ENCODE measurements at places on chromosomes 11 and 22.
A peak's percentile ranks its signal among the peaks of the same experiment; 100 is the strongest.

- DNase-seq = no peak
Observed at GRCh38 chr11:93997741-93998140, 23.4 kb upstream of the HEPHL1 start.

- no peak for DNase-seq
Observed at GRCh38 chr11:134047586-134047999, 21.3 kb upstream of the JAM3 start.

GRCh38 chr11:44305470-44306051 lies 4.4 kb downstream of the ALX4 start:
- peak; percentile 17 for DNase-seq

DNA sequence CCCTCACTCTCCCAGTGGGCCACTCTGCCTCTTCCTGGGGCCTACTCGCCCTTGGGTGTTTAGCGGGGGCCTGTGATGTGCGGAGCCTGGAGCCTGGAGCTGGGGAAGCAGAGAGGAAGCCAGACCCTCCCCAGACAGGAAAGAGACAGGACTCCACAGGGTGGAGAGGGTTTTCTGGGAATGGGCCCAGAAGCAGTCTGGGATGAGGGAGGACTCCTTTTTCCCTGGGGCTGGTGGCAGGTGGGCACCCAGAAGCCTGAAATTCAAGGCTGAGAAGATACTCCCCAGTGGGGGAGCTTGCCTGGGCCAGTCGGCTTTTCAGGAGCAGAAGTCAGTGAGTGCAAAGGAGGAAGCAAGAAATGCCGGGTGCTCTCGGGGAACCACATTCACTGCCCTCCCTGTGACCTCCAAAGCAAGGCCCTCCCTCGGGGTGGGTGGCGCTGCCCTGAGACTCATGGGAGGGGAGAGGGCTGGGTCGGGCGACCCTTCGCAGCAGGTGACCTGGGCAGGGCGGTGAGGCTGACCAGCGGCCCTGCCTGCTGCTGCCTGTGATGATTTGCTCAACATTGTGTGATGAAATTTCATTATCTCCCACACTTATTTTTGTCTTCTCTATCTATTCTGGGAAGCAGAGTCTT lies 1377.4 kb downstream of the BRD1 start:
- DNase-seq = no peak

- no peak for DNase-seq
Observed at GRCh38 chr22:41096841-41097240, 4.4 kb downstream of the EP300 start.

DNA sequence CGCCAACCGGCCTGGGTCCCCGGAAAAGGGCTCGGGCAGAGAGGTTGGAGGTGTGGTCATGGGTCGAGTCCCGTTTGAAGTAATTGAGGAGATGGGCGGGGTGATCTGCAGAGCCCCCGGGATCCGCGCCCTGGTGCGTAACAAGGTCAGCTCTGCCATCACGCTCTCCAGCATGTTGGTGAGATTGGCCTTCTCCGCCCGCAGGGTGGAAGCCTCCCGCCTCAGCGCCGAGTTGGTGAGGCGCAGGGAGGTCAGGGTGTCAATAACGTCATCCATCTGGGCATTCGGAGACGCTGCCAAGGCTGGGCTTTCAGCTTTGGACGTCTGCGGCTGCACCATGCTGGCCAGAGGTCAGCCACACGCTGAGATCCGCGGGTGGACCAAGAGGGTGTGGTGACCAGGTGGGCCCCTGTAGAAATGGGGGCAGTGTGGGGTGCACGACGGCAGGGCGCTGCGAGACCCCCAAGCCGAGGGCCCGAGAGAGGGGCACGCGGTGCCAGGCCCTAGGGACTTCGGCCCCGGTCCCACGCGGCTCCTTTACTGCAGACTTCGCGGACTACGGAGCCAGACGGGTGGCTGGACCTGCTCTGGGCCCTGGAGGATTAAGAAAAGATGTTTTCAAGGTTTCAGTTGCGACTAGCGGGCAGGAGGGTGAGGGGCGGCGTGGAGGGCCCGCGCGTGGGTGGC lies 672 bp downstream of the RTL6 start:
- DNase-seq = no peak

GRCh38 chr11:124041254-124041653 lies at the start of gene OR10G7:
OR10G7 (minus strand) TSS chr11:124041325; CDS start chr11:124039001, 2,324 bp downstream.
- DNase-seq = no peak

GRCh38 chr11:117933930-117934329 lies 4.7 kb upstream of the TMPRSS13 start:
- no peak for DNase-seq

GRCh38 chr22:41480397-41480735 lies 11.4 kb downstream of the ACO2 start:
- no peak for DNase-seq

DNA sequence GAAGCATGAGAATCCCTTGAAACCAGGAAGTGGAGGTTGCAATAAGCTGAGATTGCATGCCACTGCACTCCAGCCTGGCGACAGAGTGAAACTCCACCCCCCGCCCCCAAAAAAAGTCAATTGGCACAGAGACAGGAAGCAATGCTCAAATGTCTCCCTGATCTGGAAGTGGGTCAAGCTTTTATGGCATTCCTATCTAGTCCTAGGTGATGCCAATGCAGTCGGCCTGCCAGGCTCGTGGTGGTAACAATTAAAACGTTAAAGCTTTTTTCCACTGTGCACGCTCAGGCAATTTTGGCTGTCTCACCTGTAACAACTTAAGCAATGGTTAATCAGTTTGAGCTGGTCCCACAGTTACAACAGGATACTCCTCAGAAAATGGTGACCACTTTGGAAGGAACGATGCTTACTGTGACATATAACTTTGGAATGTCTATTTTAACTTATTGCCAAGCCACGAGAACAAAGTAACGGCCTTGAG lies 18.9 kb upstream of the PISD start:
- DNase-seq = no peak

DNA sequence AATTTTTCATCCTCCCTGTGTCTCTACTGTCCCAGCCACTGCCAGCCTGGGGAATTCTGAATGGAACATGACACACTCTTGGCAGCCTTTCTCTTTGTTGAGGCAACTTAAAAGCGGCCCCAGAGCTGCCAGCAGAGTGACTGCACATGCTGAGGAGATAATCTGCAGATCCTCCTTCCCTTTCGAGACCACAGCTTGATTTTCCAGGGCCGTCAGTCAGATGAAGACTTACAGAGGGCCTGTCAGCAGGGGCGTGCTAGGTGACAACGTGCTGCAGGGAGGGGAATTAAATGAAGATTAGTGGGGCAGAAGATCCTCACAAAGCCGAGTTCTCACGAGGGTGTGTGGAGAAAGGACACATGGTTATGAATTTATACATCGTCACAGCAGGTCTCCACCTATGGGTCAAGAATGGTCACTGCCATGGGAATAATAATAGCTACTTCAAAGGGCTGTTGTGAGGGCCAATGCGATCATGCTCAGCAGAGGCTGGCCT lies 193.5 kb upstream of the PITPNB start:
- peak; percentile 38 for DNase-seq

GRCh38 chr11:34068111-34068510 lies 16.6 kb downstream of the CAPRIN1 start:
- peak; percentile 30 for DNase-seq

GRCh38 chr11:67652965-67653845 lies 2.7 kb upstream of the ACY3 start:
- no peak for DNase-seq

- DNase-seq = no peak
Observed at GRCh38 chr22:27654546-27655445, 146.8 kb downstream of the MN1 start.

GRCh38 chr22:45788522-45788921 lies 116.9 kb downstream of the ATXN10 start:
- no peak for DNase-seq

DNA sequence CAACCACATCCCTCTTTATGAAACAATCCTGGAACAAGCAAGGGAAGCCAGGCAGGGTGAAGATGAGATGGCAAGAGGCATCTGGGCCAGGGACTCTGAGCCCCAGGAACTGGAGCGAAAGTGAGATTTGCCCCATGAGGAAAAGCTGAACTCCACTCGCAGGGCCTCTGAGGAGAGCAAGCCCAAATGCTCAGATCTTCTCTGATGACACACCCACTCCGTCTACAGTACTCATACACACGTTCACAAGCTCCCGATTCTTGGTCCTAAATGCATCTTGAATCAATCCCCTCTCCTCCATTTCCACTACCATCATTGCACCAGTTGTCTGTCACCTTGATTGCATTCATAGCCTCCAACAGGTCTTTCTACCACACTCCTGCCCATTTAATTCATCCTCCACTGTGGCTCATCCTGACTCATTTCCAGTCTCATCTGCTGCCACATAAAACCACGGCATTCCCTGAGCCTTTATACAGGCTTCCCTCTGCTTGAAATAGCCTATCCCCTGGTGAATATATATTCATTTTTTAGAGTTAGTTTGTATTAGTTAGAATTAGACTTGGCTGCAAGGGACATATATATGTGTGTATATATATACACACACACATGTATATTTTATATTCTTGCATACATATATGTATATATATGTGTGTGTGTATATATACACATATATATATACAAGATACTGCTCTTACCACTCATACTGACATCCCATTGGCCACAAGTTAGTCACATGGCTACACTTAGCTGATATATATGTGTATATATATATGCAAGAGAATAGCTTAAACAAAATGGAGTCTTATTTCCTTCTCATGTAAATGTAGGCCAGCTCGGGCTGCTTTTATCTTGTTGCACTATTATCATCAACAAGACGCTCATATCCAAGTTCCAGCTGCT lies 1.4 kb upstream of the APOA5 start:
- DNase-seq = no peak

DNA sequence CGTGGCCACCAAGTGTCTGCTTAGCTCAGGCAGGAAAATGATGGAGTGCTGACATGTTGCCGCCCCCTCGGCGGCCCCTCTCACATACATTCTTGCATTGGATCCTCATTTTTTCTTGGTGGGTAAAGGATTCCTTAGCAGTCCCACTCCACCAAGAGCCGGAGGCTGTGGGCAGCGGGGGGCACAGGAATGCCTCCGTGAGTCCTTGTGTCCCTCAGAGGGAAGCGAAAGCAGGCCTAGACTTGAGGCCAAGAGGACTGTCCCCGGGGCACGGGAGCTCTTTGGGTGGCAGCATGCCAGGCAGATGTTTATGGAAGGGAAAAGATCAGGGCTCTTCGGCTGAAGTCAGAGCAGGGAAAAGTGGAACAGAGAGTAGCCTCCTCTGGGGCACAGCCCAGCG lies 21.6 kb downstream of the LRFN4 start:
- no peak for DNase-seq

- no peak for DNase-seq
Observed at GRCh38 chr22:31179345-31179744, 19.4 kb downstream of the RNF185 start.

- no peak for DNase-seq
Observed at GRCh38 chr22:27783436-27784119, 18.0 kb downstream of the MN1 start.

- no peak for DNase-seq
Observed at GRCh38 chr11:8081591-8082250, 710 bp downstream of the TUB start.

DNA sequence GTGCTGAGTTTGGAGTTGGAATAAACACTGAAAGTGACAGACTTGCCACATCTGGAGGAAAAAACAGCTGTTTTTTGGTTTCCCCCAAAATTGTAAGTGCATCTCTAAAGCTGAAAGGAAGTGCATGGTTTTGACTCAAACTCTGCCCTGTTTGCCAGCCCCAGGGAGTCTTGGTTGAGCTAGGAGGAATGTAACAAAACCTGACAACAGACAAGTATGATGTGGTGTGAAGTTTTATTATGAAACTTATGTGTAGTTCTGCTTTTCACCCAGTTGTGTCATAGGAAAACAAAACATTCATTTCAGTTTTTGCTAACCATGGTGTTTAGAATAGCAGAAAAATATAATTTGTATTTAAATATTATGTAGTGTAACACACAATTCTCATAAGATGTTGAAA lies 31.7 kb upstream of the PDE3B start:
- no peak for DNase-seq

- DNase-seq = peak; percentile 38
Observed at GRCh38 chr11:62922653-62923431, 1.7 kb upstream of the CHRM1 start.

- DNase-seq = no peak
Observed at GRCh38 chr11:37124384-37124783, 526.3 kb upstream of the RAG2 start.

GRCh38 chr11:57979532-57980079 lies 44.1 kb upstream of the OR9Q1 start:
- DNase-seq = no peak

GRCh38 chr22:31952472-31952871 lies 8.1 kb downstream of the YWHAH start:
- peak; percentile 16 for DNase-seq

GRCh38 chr11:131684111-131685060 lies 314.0 kb downstream of the NTM start:
- DNase-seq = no peak

DNA sequence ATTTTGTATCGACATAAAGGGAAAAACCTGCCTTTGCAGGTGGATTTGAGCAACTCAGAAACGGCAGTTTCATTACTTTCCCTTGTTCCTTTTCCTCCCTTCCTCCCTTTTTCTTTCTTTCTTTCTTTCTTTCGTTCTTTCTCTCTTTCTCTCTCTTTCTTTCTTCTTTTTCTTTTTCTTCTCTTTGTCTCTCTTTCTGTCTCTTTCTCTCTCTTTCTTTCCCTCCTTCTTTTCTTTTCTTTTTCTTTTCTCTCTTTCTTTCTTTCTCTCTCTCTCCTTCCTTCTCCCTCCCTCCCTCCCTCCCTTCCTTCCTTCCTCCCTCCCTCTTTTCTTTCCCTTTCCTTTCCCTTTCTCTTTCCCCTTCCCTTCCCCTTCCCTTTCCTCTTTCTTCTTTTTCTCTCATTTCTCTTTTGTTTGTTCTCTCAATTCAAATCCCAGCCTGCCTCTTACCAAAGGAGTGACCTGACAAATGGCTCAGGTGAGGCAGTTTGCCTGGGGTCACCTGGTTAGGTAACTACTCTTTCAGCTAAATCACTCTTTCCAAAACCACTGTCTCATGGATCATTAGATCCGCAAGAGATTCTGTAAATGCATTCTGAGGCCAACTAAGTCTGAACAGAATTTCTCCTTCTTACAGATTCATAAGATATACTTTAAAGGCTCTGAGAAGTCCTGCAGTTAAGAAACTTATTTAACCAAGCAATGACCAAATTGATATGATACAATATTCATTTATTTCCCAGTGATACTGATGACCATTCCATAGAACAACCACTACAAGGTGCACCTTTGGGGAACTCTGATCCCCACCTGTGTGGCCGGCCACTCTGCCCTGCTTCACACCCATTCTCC lies 75.3 kb downstream of the MYO18B start:
- DNase-seq = no peak

DNA sequence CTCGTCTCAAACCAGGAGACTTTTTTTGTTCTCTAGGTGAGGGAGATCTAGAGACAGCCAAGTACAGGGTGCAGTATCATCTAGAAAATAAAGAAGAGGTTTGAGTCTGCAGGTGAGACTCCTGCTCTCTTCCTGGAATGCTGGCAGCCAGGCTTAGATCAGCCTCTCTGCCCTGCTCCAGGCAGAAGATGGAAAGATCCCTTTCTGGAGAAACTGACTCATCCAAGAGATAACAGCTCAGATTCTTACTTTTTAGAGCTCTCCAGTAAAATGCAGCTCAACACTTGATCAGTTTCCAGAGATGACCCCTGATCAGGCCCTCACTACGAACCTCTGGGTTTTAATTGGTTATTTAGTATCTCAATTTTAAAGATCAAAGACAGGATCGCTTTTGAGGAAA lies 44.6 kb upstream of the EHF start:
- DNase-seq = no peak

- no peak for DNase-seq
Observed at GRCh38 chr11:1060852-1061616, 13.6 kb upstream of the MUC2 start.

- no peak for DNase-seq
Observed at GRCh38 chr22:43777286-43777685, 34.8 kb downstream of the EFCAB6 start.

- DNase-seq = no peak
Observed at GRCh38 chr11:43238341-43238740, 73.5 kb upstream of the API5 start.
